ENCODE measurements at places on chromosomes 5 and 9.

DNA sequence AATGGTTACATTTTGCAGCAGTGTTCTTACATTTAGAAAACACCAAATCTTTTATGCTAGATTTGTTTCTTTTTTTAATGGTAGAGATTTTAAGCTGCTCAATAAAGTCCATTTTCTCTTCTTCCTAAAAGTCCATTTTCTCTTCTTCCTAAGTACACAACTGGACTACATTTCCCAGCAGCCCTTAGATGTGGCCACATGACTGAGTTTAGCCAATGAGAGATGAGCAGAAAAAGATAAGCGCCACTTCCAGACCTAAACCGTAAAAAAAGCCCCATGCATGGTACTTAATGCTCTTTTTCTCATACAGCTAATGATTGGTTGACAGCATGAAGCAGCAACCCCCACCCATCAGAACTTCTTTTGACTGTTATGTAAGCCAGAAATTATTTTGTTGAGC is 206.7 kb downstream of the FAM114A2 start:
- no peak overlapping the region for H3K27ac ChIP-seq
- DNase-seq, result no peak
- peaks cover 6% of the 10 kb centered on the region for H3K27me3 ChIP-seq
- H3K4me3 ChIP-seq, result no peak overlapping the region
- no peaks in the 10 kb centered on the region for H3K4me1 ChIP-seq
- H3K36me3 ChIP-seq, result no peaks in the 10 kb centered on the region

DNA sequence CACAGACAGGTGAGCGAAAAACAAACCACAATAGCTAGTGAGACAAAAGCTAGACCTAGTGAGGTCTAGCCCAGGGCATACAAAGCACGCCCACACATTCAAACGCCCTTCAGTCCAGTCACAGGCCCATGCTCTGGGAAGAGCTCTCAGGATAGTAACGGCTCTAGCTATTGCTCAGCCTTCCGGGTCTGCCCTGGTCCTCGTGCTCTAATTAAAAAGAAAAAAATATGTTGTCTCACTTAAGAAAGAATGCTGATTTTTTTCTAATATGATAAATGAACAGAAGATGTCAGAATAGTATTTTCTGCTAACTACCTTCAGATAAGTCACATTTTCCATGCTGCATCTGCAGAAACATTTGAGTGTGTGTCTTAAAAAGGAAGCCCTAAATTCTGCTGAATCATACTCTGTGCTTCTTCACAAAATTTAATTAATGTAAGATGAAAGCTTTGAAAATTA is 94.5 kb downstream of the PLPP1 start:
- H3K36me3 ChIP-seq, result peaks cover 3% of the 10 kb centered on the region
- peaks cover 29% of the 10 kb centered on the region for H3K4me1 ChIP-seq
- H3K27ac ChIP-seq, result no peak overlapping the region
- DNase-seq, result no peak
- H3K27me3 ChIP-seq, result no peaks in the 10 kb centered on the region
- no peak overlapping the region for H3K4me3 ChIP-seq

GRCh38 chr5:32308946-32309345 is 3.8 kb downstream of the MTMR12 start:
- no peak overlapping the region for H3K27ac ChIP-seq
- no peaks in the 10 kb centered on the region for H3K27me3 ChIP-seq
- DNase-seq, result no peak
- no peaks in the 10 kb centered on the region for H3K36me3 ChIP-seq

DNA sequence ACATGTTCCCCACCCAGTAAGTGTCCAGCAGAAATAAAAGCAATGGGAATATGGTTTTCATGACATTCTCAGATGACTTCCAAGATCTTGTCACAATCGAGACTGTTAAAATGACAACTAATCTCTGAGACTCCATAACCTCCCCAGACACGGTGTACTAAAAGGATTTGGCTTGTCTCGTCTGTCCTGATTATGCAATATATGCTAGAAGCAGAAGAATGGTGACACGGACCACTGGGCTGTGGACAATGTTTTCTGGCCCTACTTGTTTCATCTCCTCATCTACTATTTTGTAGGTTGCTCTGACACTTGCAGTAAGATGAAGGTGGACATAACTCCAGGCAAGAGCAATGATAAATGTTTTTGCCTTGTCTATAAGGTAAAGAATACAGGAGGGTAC is 56.6 kb downstream of the BNC2 start:
- H3K27me3 ChIP-seq, result no peaks in the 10 kb centered on the region
- no peak for DNase-seq
- no peaks in the 10 kb centered on the region for H3K36me3 ChIP-seq
- H3K4me3 ChIP-seq, result no peak overlapping the region
- peaks cover 11% of the 10 kb centered on the region for H3K4me1 ChIP-seq

Measured in PC-9 (cell line).